Chondrocyte (in vitro differentiated cells): ENCODE measurements at places on chromosomes 7 and 10.

DNA sequence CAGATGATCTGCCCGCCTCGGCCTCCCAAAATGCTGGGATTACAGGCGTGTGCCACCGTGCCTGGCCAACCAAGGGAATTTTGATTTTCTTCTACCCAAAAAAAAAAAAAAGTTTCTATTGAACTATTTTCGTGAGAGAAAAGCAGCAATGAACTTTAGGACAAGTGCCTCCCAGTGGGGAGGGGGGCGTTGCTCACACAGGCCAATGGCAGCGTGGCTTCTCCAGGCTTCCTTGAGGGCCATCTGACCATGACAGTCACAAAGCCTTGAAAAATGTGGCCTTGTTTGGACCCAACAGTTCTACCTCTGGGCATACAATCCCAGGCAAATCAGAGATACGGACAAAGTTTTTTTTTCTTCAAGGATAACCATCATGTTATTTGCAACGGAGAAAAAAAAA lies 56.0 kb downstream of the TNRC18 start:
- no peak overlapping the region for H3K27ac ChIP-seq
- H3K27me3 ChIP-seq: no peaks in the 10 kb centered on the region
- H3K4me1 ChIP-seq: peaks cover 8% of the 10 kb centered on the region
- DNase-seq: no peak
- peaks cover 11% of the 10 kb centered on the region for H3K36me3 ChIP-seq
- no peak overlapping the region for H3K4me3 ChIP-seq

DNA sequence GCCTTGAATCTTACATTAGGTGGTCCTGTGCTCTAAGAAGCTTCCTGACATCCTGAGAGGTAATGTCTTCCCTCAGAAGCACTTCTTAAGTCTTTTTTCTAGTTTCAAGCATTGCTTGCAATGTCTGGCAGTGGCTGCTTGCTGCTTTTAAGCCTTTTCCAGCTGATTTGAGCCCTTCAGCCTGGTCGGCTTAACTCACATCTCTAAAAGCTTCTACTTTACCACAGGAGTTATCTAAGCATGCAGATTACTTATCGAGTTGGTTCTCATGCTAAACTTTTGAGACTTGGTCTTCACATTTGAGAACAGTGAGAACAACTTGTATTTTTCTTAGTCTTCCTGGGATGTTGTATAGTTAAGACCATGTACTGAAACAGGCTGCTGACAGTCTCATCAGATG lies 3.9 kb downstream of the LRMDA start:
- peaks cover 49% of the 10 kb centered on the region for H3K27me3 ChIP-seq
- DNase-seq: no peak
- no peak overlapping the region for H3K27ac ChIP-seq
- peaks cover 5% of the 10 kb centered on the region for H3K4me1 ChIP-seq
- H3K36me3 ChIP-seq: no peaks in the 10 kb centered on the region

DNA sequence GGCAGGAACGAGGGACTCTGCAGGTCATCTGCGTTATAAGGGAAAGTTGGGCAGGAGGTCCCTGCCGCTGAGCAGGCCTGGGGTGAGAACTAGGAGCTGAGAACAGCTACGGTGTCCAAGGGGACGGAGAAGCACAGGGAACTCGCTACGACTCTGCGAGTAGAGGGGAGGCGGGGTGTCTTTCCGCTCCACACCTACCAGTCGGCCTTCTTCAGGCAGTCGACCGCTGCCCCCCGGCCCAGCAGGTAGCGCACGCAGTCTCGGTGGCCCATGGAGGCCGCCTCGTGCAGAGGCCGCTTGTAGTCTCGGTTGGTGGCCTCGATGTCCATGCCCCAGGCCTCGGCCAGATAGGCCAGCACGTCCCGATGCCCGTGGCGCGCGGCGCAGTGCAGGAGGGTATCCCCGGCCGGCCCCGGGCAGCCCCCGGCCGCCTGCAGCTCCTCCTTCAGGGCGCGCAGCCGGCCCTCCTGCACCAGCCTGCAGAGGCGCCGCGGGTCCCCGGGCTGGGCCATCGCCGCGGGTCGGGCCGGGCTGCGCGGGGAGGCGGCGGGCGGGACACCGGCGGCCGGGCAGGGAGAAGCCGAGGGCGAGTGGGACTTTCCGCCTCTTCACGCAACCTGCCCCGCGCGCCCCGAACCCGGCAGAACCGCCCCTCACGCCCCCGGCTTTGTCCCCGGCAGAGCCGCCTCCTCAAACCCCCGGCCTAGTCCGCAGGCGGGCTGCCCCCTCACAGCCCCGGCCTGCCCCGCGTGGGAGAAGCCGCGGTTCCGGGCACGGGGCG lies 660 bp downstream of the ANKRD16 start:
- H3K4me1 ChIP-seq: peaks cover 46% of the 10 kb centered on the region
- H3K4me3 ChIP-seq: peak overlapping the region; percentile 87
- no peak for DNase-seq
- H3K36me3 ChIP-seq: peaks cover 9% of the 10 kb centered on the region

- H3K27ac ChIP-seq: no peak overlapping the region
- DNase-seq: no peak
- no peaks in the 10 kb centered on the region for H3K27me3 ChIP-seq
- H3K4me1 ChIP-seq: no peaks in the 10 kb centered on the region
Measured at GRCh38 chr10:130647341-130647740, 511.1 kb downstream of the GLRX3 start.

GRCh38 chr7:108073305-108074070 lies 56.7 kb downstream of the LAMB4 start:
- no peaks in the 10 kb centered on the region for H3K36me3 ChIP-seq
- H3K27ac ChIP-seq: no peak overlapping the region
- no peak for DNase-seq
- H3K27me3 ChIP-seq: no peaks in the 10 kb centered on the region
- H3K4me3 ChIP-seq: no peak overlapping the region

GRCh38 chr10:77630507-77630848 lies 7.1 kb downstream of the KCNMA1 start:
- no peaks in the 10 kb centered on the region for H3K27me3 ChIP-seq
- DNase-seq: no peak
- peak overlapping the region; percentile 43 for H3K27ac ChIP-seq
- peaks cover 62% of the 10 kb centered on the region for H3K4me1 ChIP-seq
- H3K36me3 ChIP-seq: peaks cover 2% of the 10 kb centered on the region

- peaks cover 3% of the 10 kb centered on the region for H3K4me1 ChIP-seq
- no peak overlapping the region for H3K27ac ChIP-seq
- no peak for DNase-seq
- H3K27me3 ChIP-seq: peaks cover 2% of the 10 kb centered on the region
- no peak overlapping the region for H3K4me3 ChIP-seq
Measured at GRCh38 chr10:27628621-27629020, 117.0 kb downstream of the MKX start.

GRCh38 chr7:157009170-157009777 lies 1.2 kb downstream of the MNX1 start:
- peak overlapping the region; percentile 47 for H3K4me3 ChIP-seq
- peaks cover 68% of the 10 kb centered on the region for H3K27me3 ChIP-seq

DNA sequence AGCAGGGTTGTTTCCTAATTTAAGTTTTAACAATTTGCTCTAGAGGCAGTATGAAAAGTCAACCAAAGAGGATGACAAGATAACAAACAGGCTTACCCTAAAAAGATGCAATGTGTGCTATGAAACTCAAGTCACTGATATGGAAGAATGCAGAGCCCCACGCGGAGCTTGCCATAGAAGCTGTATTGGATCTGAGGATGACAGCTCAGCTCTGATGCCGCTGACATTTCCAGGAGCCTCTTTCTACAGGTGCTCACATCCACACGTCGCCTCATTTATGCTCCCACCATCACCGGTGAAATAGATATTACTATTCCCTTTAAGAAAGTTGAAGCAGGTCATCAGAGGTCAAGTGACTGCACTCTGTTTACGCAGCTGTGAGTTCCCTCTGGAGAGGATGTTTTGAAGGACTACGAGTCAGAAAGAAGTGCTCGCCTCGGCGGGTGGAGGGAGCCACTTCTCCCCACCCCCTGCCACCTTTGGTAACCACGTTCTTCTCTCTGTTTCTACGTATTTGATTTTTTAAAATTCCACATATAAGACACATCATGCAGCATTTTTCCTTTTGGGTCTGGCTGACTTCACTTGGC lies 275.4 kb downstream of the GLRX3 start:
- H3K36me3 ChIP-seq: no peaks in the 10 kb centered on the region
- no peaks in the 10 kb centered on the region for H3K4me1 ChIP-seq
- DNase-seq: no peak
- H3K27me3 ChIP-seq: no peaks in the 10 kb centered on the region

GRCh38 chr10:52387744-52388143 lies 73.7 kb downstream of the DKK1 start:
- H3K4me3 ChIP-seq: no peak overlapping the region
- H3K27me3 ChIP-seq: no peaks in the 10 kb centered on the region

GRCh38 chr10:130689743-130690626 lies 553.8 kb downstream of the GLRX3 start:
- H3K36me3 ChIP-seq: peaks cover 2% of the 10 kb centered on the region
- no peak overlapping the region for H3K4me3 ChIP-seq
- no peak for DNase-seq

GRCh38 chr10:71975871-71976725 lies 11.9 kb downstream of the CHST3 start:
- H3K27me3 ChIP-seq: no peaks in the 10 kb centered on the region
- no peak for DNase-seq
- H3K36me3 ChIP-seq: peaks cover 2% of the 10 kb centered on the region
- H3K4me3 ChIP-seq: peak overlapping the region; percentile 16
- H3K4me1 ChIP-seq: peaks cover 99% of the 10 kb centered on the region

GRCh38 chr10:85847085-85847484 lies 519.5 kb downstream of the GRID1 start:
- H3K4me3 ChIP-seq: no peak overlapping the region
- no peak overlapping the region for H3K27ac ChIP-seq
- H3K4me1 ChIP-seq: peaks cover 37% of the 10 kb centered on the region
- no peak for DNase-seq
- no peaks in the 10 kb centered on the region for H3K36me3 ChIP-seq

GRCh38 chr7:4272141-4272540 lies 410.0 kb upstream of the FOXK1 start:
- no peaks in the 10 kb centered on the region for H3K4me1 ChIP-seq
- no peaks in the 10 kb centered on the region for H3K27me3 ChIP-seq
- no peak overlapping the region for H3K27ac ChIP-seq
- H3K36me3 ChIP-seq: peaks cover 2% of the 10 kb centered on the region

DNA sequence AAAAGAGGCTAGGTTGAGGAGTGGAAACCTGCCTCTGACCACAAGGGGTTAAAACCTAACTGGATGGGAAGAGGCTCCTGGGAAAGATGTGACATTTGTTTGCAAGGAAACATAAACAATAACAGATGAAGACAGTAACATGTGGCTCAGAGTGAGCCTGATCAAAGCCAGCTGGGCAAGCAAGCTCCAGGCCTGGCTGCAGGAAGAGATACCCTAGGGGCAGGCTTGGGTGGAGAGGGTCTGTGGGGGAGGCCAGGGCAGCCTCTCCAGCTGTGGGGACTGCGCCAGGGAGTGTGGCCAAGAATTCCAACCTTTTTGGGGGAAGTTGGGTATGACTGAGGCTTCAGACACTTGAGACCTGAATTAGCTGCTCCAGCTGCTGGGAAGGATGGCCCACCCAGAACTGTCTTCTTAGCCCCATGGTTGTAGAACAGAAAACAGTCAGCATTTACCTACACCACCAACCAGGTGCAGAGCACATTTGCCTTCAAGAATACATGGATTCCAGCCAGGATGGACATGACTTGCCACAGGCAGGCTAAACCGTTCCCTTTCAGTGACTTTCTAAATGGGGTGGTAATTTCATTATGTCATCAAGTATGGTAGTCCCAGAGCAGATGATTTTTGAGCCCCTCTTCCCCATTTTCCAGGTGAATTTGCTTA lies 10.4 kb upstream of the FAM170B start:
- H3K27ac ChIP-seq: no peak overlapping the region
- H3K4me3 ChIP-seq: no peak overlapping the region
- DNase-seq: no peak

DNA sequence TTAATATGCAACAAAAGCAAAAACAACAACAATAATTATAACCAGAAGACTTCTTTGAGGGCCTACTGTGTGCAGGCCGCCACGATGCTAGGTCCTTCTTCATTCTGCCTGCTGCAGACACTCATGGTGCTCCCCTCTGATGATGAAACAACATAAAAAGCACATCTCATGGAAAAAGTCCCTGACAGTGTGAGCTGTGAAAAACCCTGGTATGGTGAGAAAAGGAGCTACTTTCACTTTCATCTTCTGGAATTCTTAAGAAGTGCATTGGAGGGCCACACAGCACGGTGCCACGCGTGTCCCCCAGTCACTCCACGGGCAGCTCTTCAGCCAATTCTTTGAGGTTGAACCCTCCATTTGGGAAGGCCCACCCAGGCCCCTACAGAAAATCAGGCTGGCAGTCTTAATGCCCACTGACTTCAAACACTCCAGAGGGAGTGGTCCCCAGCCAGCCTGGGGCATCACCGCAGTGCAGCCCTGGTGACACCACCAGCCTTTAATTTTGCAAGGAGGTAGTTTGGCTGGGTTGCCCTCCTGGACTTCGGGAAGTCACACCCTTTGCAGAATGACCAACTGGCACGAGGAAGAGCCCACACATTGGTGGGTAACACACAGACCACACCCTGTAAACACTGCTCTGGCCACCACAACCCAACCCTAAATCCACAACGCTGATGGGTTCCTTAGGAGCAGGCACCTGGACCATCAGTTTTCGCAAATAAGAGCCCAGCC lies 7.7 kb downstream of the KCNMA1 start:
- no peak overlapping the region for H3K4me3 ChIP-seq
- no peak for DNase-seq
- peaks cover 61% of the 10 kb centered on the region for H3K4me1 ChIP-seq
- H3K27me3 ChIP-seq: no peaks in the 10 kb centered on the region

DNA sequence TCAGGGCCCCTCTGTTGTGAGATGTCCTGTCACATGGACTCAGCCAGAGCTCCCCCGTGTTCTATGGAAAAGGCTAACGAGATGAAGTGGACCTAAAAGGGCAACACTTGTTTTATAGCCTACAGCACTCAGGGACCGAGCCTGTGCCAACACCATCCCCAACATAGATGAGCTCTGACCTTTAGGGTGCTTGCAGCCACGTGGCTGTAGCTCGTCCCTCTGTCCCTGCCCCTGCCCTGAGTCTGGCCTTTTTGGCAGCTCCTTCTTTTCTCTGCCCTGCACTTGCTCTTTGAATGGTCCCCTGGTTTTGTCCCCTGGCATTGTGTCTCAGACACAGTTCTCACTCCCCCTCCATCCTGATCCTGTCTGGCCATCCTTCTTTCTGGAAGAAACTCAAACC lies 81.2 kb upstream of the GDF10 start:
- H3K4me1 ChIP-seq: peaks cover 4% of the 10 kb centered on the region
- DNase-seq: no peak
- no peak overlapping the region for H3K4me3 ChIP-seq

DNA sequence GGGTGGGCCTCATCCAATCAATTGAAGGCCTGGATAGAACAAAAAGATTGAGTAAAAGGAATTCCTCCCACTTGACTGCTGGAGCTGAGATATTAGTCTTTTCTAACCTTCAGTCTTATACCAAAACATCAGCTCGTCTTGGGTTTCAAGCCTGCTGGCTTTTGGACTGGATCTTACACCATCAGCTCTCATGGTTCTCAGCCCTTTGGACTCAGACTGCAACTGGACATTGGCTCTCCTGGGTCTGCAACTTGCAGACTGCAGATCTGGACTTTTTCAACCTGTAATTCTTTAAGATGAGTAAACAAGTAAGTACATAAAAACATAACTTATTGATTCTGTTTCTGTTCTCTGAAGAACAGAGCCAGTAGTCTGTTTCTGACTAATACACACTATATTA lies 73.7 kb downstream of the PPP1R3C start:
- H3K4me3 ChIP-seq: no peak overlapping the region
- no peaks in the 10 kb centered on the region for H3K36me3 ChIP-seq
- no peak overlapping the region for H3K27ac ChIP-seq
- H3K27me3 ChIP-seq: no peaks in the 10 kb centered on the region
